ENCODE measurements at places on chromosomes 1 and 21.

DNA sequence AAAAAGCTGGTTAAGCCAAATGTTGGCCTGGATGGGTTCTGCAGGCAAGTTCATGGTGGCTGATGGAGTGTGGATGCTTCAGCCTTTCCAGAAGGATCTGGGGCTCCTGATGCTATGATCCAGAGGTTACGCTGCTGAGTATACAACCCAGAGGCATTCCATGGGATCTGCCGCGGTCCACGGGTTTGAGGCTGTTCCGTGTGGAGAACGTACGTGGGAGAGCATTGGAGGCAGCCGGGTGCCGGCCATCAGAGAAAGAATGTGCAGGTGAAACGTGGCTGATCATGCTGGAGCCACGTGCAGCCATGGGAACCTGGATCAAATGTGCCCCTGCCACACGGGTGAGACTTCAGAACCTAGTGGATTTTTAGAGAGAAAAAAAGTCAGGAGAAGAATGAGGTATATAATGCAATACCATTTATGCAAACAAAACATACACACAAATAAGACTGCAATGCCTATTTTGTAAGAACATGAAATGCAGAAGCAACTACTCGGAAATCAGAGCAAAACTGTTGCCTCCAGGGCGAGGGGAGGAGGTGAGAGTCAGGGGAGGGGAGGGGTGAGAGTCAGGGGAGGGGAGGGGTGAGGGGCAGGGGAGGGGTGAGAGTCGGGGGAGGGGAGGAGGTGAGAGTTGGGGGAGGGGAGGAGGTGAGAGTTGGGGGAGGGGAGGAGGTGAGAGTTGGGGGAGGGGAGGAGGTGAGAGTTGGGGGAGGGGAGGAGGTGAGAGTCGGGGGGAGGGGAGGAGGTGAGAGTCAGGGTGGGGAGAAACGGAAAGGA lies 116.5 kb upstream of the C1orf174 start:
- DNase-seq: no peak

DNA sequence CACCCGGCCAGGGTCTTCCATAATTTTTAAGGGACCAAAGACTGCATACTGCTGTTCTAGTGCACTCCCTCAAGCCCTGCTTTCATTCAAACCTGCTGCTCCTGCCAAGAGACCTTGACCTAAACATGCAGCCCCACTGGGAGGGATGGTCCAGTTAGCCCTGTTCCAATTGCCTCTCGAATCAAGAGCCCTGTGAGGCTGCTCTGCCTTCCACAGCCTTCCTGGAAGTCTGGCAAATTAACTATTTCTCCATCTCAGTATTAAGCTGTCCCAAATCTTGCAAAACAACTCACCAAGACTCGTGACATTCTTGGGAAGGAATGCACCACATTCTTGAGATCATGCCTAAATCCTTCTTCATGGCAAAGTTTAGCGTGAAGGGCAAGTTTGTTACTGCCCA lies 231.3 kb downstream of the C1orf94 start:
- no peak for DNase-seq

- DNase-seq: no peak
These were observed 9.5 kb downstream of the CTSK start for GRCh38 chr1:150798525-150798924.

DNA sequence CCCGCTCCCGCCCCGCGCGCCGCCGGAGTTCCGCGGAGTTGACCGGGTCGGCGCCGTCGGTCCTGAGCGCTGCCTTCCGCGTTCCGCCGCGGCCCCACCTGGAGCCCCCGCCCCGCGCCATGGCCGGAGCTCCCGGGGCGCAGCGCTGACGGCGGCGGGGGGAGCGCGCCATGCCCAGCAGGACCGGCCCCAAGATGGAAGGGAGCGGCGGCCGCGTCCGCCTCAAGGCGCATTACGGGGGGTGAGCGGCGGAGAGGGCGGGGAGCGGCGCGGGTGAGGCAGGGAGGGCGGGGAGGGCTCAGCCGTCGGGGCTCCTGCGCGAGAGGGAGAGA lies 216 bp downstream of the PRKCZ start:
- DNase-seq: no peak

- DNase-seq: no peak
These were observed 293.0 kb upstream of the PLXNA2 start for GRCh38 chr1:208537198-208537597.

GRCh38 chr1:231387770-231388669 lies 34.1 kb downstream of the EGLN1 start:
- DNase-seq: peak; percentile 35

DNA sequence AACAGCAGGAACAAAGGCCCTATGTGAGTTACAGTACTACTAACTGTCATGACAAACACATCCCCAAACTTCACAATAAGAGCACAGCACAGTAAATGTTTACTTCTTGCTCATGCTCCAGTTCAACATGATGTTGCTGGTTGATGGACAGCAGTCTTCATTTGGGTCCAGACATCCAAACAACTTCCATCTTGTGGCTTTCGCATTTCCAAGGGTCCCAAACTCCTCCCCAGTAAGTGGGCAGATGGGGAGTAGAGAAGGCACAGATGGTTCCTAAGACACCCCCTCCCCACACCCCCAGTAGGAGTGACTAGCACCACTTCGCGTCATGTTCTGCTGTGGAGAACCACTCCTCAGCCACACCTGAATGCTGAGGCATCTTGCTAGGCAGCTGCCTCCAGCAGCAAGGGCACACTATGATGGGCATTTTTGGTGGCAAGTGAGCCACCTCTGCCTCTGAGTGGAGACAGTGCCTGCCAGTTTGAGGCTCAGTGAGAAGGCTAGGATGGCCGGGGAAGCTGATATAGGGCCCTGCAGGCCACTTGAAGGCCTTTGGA lies 32.7 kb upstream of the CD2 start:
- DNase-seq: no peak

DNA sequence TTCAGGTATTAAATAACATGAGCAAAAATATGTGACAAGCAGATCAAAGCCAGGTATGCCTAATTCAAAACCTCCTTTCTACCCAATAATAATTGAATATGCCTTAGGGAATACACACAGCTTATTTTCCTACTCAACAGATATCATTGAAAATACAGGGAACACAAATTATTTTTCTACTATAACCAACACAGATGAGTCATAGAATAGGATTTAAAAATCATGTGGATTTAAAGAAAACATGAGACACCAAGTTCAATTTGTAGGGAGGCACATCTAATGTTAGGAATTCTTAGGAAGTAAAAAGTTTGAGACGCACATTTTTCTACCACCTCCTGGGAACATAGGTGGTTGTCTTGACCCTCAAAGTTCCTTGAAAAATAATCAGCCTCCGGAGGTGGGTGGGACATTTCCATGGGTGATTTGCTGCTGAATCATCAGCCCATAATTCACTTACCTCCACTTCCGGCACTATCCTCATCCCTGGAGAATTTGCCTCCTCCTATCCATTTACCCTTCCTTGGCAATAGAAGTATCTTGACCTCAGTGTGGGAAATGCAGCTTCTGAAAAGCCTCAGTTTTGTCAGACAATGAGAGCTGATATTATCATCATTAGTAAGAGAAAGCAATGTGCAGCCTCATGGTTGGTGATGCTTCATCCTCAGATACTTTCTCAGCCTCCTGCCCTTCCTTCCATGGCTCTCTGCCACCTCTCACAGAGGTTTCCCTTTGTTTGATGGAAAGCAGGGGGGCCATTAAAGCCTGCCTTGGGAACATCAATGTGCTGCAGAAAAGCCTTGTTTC lies 33.5 kb upstream of the RGS4 start:
- DNase-seq: no peak

- DNase-seq: no peak
These were observed 71.5 kb upstream of the CXADR start for GRCh38 chr21:17441370-17441769.

DNA sequence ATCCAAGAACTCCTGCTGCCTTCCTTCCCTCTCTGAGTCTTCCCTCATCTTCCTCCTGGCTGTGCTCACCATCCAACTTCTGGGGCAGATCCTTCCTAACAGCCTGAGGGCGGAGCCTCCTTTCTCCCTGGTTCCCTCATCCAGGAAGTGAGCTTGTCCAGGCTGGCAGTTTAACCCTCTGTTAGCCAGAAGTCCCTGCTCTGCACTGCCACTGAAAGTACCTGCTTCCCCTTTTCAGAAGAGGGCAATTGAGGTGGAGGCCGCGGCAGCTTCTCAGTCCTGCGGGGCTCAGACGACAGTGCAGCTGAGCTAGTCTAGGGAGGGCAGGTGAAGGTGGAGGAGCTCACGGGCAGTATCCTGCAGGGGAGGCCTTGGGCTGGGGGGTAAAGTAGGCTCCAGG lies 149.1 kb downstream of the FCRL5 start:
- DNase-seq: peak; percentile 50

- DNase-seq: no peak
These were observed 155.2 kb downstream of the DMRTA2 start for GRCh38 chr1:50268049-50268448.

- DNase-seq: no peak
These were observed 275.8 kb downstream of the VAV3 start for GRCh38 chr1:107689159-107689558.

- no peak for DNase-seq
These were observed 34.6 kb upstream of the HIVEP3 start for GRCh38 chr1:41953291-41953690.

GRCh38 chr1:41715441-41716095 lies 203.2 kb downstream of the HIVEP3 start:
- DNase-seq: no peak

DNA sequence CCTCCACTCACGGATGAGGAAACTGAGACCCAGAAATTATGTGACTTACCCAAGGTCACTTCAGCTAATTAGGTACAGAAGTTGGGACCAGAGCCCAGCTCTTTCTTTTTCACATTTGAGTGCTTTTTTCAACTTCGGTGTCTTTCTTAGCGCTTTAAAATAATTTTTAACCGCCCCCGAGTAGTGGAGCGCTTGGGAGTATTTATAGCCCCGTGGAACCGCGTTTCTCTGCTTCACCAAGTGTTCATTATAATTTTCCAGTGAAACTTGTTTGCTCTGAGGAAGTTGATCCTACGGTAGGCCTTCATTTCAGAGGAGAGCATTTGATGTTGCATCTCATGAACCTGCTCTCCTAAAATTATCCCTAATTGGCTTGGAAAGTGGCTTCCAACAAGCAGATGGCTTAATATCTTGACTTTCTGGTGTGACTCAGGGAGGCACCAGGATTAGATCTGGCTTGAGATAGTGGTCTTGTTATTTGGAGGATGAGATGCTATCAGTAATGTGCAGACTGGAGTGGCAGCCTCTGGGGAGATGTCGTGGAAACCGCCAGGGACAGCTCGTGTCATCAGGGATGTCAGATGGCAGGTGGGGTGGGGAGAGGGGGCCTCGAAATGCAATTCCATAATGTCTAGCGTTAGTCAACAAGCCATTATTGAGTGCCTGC lies 321.3 kb downstream of the CAMTA1 start:
- DNase-seq: no peak

DNA sequence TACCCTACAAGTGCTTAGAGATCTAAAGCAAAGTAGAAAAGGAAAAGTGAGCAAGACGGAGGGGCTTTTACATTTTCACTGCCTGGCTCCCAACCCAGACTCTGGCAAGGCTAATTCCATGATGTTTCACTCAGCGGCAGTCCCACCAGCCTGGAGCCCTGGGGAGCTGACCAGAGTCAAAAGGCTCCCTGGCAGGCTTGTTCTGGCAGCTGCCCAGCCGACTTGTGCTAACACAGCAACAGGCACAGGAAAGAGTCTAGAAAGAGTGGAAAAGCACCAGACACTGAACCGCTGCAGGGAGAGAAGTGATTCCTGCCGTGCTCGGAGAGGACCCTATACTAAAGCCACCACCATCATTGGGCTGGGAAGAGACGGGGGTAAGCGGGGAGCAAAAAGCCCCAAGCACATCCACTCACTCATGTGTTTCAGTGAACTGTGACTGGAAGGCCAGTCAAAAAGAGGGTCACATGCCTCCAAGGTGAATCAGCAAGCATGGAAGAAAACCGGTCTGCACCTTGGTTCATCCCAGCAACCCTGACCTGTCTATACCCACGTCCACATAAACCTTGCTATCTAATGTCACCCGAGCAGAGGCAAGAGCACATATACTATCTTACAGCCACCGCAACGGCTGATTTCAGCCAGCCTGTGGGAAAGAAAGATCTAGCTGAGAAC lies 8.0 kb downstream of the SMIM12 start:
- no peak for DNase-seq

DNA sequence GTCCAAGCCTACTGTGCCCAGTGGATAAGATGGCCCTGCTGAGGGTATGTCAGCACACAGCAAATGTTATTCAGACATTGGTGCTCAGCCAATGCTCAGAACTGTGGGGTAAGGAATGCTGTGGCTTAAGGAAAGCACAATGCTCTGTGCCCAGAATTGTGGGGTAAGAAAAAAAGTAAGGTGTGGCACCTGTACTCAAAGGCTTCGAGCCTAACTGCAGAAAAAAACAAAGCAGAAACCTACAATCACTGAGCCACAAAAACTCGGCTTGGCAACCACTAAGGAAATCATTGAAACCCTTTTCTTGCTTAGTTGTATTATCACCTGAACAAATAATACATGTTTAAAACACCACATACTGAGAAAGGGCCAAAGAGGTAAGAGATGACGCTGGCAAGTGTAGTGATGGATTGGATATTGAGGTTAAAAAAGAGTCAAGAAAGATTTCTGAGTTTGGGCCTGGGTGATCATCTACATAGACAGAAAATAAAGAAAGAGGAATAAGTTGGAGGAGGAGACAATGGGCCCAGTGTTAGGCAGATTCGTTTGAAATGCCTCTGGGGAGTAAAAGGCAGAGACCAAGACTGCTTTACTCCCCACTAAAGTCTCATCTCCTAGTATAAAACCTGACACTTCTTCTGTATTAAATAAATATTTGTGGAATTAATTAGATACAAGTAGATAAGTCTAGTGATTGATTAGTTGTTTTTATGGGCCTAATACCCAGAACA lies 25.9 kb upstream of the ATP1A1 start:
- DNase-seq: no peak

GRCh38 chr1:111983500-111983899 lies 6.0 kb downstream of the KCND3 start:
- DNase-seq: no peak

GRCh38 chr1:55640708-55641473 lies 425.7 kb upstream of the USP24 start:
- DNase-seq: peak; percentile 70

DNA sequence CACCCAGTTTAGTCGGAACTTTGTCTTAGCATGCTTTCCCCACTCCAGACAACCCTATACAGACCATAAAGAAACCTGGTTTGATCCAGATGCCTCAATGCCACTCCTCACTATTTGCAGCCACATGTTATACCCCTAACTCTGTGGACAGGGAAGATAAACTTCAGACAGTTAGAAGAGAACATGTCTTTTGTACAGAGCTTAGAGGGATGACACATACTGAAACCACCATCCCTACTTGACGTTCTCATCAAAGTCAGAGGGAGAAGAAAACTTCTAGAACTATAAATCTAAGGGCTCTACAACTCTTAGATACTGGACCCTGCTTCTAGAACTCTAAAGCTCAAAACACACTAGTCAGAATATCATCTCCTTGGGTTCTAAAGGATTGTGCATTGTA lies 3.7 kb downstream of the SYT6 start:
- DNase-seq: no peak
